ENCODE measurements at places on chromosomes 7 and 10. TPM values are rescaled to one million over a fixed set of nuclear protein-coding genes. Genes with fewer than 3 reads are reported as not detected.

Gene RNF148
- 15.3 TPM for total RNA-seq

Gene CPVL
- 7.0 TPM for total RNA-seq

- peak; percentile 97 for ATAC-seq
Observed at GRCh38 chr7:101085162-101085964, at the start of gene TRIM56. TRIM56 (plus strand) TSS chr7:101085481; CDS start chr7:101087313, 1,832 bp downstream.

Gene PNLIPRP3
- not detected for total RNA-seq

GRCh38 chr7:128755075-128755818 is 16.1 kb downstream of the CALU start:
- no peak for ATAC-seq

- ATAC-seq = no peak
Observed at GRCh38 chr10:109892117-109892516, 31.2 kb downstream of the XPNPEP1 start.

DNA sequence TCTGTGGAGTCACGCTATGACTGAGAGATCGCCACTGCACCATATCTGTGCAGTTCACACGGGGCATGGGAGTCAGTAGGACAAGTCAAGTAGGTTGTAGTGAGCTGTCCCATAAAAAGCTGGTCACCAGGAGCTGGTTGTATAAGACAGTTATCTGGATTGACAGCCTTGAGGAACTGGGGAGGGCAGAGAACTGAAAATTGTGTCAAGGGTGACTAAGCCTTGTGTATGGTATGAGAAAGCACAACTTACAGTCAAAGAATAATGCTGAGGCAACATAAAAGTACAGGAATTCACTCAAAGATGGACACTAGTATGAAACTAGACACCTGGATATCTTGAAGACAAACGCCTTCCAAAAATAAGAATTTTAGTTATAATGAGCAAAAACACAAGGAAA is 564.9 kb downstream of the POM121L12 start:
- ATAC-seq = no peak

- ATAC-seq = no peak
Observed at GRCh38 chr10:121112579-121113384, 261.6 kb downstream of the WDR11 start.

- no peak for ATAC-seq
Observed at GRCh38 chr10:86579883-86580520, 58.4 kb upstream of the WAPL start.

- peak; percentile 75 for ATAC-seq
Observed at GRCh38 chr10:99983280-99983988, 26.3 kb downstream of the DNMBP start.

Gene BHLHA15
- total RNA-seq = not detected

- ATAC-seq = peak; percentile 19
Observed at GRCh38 chr7:50632561-50633413, 67.6 kb upstream of the DDC start.

DNA sequence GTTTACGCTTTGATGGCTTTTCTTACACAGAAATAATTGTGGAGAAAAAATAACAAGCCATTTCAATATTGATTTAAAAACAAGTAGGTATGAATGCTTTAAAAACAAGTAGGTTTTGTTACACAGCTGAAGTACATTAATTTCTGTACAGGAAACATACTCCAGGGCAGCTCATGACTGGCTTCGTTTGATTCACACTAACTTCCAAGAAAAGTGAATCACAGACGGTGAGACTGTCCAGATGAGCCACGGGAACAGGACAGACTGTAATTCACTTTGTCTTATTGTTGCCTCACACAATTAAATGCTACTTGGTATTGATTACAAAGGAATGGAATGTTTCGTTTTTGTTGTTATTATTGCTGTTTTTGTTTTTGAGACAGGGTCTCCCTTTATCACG is 26.6 kb upstream of the SNX10 start:
- ATAC-seq = no peak

DNA sequence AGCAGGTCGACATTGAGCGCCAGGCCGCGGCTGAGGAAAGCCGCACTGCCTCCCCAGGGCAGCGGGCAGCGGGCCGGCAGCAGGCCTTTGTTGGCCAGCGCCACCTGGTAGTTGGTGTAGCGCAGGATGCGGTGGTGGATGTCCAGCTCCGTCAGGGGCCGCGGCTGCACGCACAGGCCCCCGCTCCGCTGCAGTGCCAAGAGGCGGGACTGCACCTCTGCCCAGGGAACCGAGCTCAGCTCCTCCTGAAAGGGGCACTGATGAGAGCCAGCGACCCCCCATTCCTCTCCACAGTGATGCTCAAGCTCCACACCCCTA is 5.2 kb downstream of the ATG9B start:
- no peak for ATAC-seq

DNA sequence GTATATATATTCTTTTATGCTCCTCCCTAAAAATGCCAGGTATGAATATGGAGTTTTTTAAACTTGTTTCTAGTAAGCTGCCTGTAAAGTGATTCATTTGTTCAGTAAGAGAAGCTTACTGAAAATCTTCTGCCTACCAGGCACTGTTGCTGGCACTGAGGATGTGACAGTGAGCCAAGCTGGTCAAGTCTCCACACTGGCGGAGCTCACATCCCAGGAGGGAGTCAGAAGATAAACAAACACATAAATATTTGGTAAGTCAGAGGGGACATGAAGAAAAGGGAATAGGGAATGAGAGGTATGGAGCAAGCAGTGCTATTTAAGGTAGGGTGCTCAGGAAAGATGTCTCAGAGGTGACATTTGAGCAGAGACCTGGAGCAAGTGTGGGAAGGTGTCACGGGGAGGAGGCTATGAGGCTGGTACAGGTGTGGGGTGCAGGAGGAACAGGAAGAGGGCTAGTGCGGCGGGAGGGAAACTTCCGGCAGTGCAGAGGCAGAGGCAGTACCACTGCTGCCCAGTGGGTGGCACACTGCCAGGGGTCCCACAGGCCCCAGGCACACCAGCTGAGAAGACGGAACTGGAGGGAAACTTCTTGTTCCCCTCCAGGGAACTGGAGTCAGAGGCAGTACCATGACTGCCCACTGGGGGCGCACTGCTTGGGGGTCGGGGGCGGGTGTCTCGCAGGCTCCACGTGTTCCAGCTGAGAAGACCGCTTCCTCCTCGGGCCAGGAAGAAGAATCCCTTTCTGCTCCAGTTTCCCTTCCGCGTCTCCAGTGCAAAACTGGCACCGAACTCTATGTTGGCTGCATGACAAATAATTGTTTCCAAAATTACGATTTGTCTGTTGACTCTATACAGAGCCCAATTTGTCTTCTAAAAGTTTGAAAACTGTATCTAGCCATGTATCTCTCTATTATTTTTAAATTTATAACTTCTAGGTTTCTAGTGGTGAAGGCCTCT is 161.0 kb downstream of the TEX36 start:
- ATAC-seq = no peak
